Posterior vena cava (tissue), 2 donors: ENCODE measurements at places on chromosomes 16 and 17. TPM values are rescaled to one million over a fixed set of nuclear protein-coding genes. Genes with fewer than 3 reads are reported as not detected.

- no peak for DNase-seq
Observed at GRCh38 chr16:51607201-51607651, 456.2 kb upstream of the SALL1 start.

The CD300LF gene
- 0.48 TPM for total RNA-seq

- DNase-seq, result peak; percentile 91
Observed at GRCh38 chr16:48164907-48165715, 9.3 kb upstream of the ABCC12 start.

The MPV17L gene
- 7.0 TPM for total RNA-seq

- no peak for DNase-seq
Observed at GRCh38 chr16:12681653-12682052, 122.0 kb downstream of the CPPED1 start.

DNA sequence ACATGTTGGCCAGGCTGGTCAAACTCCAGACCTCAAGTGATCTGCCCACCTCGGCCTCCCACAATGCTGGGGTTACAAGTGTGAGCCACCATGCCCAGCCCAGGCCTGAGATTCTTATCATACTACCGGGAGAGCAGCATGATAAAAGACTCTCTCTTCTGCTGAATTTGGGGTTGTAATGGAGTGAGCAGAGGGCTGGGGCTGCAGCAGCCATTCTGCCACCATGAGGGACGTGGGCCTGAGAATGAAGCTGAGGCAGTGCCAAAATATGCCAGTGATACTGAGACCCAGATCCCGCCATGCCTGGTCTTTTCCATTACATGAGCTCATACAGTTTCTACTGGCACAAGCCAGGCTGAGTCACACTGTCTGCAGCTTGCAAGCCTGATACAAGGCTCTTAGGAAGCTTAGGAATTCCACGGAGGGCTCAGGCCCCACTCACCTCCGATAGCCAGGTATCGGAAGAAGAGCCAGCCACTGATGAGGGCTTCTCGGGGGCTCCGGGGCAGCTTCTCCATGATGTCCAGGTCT lies 19.6 kb upstream of the P2RX1 start:
- no peak for DNase-seq

GRCh38 chr17:77300016-77300686 lies 159.4 kb downstream of the SEC14L1 start:
- no peak for DNase-seq

DNA sequence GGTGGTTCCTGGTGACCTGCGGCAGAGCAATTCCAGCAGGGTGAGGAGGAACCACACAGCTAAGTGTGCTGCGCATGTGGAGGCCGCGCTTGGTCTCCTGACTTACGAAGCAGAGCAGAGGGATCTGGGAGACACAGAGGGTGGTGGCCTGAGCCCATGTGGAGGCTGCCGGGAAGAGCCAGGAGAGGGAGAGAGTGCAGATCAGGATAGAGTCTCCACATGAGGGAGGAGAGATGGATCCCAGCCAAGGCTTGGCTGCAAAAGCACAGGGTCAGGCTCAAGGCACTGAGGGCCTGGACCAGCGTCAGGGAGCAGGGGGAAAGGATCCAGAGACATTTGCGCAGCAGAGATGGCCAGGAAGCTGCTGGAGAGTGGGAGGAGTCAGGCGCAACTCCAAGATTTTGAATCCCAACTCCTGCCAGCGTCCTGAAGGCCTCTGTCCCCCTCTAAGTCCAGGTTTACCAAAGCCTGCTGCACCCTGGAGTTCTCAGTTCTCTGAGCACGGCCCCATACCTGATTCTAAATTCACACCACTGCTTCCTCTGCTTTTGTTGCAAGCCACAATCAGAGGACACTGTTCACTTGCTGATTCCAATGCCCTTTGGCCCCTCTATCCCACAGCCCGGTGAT lies 11.3 kb upstream of the MLLT6 start:
- peak; percentile 96 for DNase-seq

- DNase-seq, result no peak
Observed at GRCh38 chr16:85204242-85205010, 92.2 kb upstream of the CIBAR2 start.

- DNase-seq, result no peak
Observed at GRCh38 chr16:28108590-28109247, 45.2 kb upstream of the GSG1L start.

- no peak for DNase-seq
Observed at GRCh38 chr17:44688675-44689476, 700 bp downstream of the CCDC43 start.

The SSTR5 gene
- total RNA-seq, result not detected

- DNase-seq, result no peak
Observed at GRCh38 chr16:84547546-84548061, 43.1 kb upstream of the MEAK7 start.

- DNase-seq, result no peak
Observed at GRCh38 chr16:24524855-24525677, 14.3 kb upstream of the RBBP6 start.

The ABI3 gene
- total RNA-seq, result 10.6 TPM

GRCh38 chr16:15452246-15452855 lies 18.0 kb downstream of the BMERB1 start:
- no peak for DNase-seq

GRCh38 chr17:35890774-35891155 lies 10.6 kb upstream of the CCL5 start:
- no peak for DNase-seq

The NAGPA gene
- total RNA-seq, result 6.3 TPM

DNA sequence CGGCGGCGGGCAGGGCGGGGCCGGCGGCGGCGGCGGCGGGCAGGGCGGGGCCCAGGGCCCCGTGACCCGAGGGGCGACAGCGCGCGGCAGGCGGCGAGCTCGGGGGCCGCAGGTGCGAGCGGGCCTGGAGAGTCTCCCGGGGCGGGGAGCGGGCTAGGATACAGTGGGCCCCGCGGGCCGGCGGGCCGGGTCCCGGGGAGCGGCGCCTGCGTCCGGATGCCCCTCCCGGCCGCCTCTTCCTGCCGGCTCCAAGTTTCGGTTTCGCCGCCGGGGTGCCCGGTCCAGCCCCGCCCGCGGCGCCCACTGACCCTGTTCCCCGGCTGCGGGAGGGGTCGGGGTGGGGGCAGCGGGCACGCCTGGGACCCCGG lies at the start of gene RNF213:
RNF213 (plus strand) TSS at position 62 of the 368 bp plus-strand sequence. CDS start 2,830 bp downstream, outside the sequence.
- DNase-seq, result peak; percentile 88

- DNase-seq, result no peak
Observed at GRCh38 chr16:19437280-19437679, 19.6 kb downstream of the TMC5 start.

DNA sequence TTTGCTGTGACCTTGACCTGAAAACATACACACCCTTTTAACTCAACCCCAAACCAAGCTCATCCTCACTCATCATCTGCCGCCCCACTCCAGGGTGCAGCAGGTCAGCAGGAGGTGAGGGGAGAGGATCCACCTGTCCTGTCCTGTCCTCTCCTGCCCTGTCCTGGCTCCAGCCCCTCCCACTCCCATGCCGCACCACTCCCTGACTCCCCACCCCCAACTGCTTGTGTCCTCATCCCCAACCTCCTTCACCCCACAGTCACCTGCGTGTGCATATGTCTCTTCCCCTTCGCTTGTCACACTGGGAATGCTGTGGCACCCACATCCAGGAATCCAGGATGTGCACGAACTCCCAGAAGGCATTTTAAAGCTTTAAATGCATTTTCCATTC lies 15.6 kb downstream of the NGFR start:
- DNase-seq, result no peak

DNA sequence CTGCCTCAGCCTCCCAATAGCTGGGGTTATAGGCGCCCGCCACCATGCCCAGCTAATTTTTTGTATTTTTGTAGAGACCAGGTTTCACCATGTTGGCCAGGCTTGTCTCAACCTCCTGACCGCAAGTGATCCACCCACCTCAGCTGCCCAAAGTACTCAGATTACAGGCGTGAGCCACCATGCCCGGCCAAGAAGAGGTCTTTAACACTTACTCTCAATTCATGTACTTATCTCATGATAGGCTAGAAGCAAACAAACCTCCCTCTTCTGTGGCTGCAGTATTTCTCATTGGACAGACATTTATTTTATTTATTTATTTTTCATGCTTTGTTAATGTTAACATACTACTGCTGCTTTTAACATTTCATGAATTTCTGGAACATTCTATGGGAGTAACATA lies 7.0 kb upstream of the NT5C start:
- DNase-seq, result no peak

The TAT gene
- total RNA-seq, result not detected

The ZNF174 gene
- total RNA-seq, result 8.2 TPM

The GLTPD2 gene
- total RNA-seq, result not detected

GRCh38 chr17:49409066-49409465 lies 5.6 kb downstream of the PHB1 start:
- peak; percentile 51 for DNase-seq

DNA sequence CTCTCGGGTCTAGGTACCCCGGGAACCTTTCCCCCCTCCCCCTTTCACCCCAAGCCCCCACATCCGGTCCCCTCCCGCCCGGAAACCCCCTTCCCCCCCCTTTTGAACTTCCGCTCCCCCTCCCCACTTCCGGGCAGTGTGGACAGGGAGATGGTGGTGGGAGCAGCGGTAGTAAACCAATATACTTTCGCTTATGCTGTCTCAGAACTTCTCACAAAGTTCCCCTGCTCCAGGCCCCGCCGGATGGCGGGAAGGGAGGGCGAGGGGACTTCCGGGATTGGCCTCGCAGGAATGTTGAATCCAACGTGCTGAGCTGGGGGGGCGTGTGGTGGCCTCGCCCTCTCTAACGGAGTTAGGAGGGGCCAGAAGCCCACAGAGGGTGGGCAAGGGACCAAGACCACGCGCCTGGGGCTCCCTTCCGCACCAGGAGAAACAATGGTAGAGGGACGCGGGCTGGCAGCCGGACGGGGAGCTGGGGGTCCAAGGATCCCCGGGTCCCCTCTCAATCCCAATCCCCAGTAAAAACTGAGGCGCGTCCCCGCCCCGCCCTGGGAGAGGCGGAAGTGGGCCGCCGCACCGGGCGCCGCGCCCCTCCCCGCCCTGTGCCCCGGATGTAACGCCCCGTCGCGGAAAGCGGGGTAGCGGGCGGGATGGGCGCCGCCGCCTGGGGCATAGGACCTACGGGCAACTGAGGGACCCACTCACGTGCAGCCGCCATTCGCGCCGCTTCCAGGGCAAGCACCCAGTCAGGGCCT lies 742 bp downstream of the PFN1 start:
- peak; percentile 90 for DNase-seq

DNA sequence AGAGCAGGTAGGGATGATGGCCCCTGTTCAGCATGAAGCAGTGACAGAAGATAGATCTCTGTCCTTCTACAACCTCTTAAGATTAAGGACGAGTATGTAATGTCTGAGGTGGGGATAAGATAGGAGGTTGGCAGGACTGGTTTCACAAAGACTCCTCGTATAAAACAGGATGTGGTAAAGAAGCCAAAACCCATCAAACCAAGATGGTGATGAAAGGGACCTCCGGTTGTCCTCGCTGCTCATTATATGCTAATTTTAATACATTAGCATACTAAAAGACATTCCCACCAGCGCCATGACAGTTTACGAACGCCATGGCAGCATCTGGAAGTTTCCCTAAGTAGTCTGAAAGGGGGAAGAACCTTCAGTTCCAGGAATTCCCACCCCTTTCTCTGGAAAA lies 27.3 kb downstream of the MIS12 start:
- DNase-seq, result no peak

DNA sequence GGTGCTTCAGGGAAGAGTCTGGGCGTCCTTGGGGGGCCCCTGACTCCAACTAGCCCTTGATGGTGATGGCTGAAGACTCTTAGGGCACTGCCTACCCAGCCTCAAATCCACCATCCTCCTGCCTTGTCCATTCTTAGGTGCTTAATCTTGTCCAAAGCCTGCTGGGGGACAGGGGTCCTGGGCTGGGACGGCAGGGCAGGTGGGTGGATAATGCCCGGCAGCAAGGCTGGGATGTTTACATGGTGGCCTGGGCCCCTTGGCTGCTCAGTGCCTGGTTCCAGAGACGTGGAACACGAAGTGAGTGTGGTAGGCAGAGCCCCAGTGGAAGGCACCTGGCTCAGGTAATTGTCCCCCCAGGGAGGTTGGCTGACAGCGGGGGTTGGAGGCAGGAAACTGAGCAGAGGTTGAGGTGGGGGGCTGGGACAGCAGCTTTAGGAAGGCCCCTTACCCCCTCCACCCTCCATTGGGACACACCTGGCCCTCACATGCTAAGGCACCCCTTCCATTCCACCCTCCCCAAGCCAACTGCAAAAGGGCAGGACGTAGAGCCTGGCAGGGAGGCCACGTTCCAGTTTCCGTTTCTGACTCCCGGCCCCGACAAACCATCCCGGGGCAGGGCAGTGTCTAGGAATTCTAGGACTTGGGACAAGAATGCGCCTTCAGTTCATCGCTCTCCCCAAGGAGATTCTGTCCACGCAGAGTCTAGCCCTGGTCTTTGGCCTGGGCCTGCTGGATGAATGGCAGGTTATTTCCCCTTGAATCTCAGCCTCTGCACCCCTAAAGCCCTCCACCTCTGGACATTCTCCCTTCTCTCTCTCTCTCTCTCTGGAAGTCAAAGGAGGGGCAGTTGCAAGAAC lies 1.9 kb downstream of the FOXJ1 start:
- no peak for DNase-seq

The DOC2A gene
- total RNA-seq, result 0.33 TPM

GRCh38 chr16:75081179-75081859 lies 35.3 kb downstream of the LDHD start:
- DNase-seq, result peak; percentile 31

The BAIAP3 gene
- total RNA-seq, result 0.56 TPM

- no peak for DNase-seq
Observed at GRCh38 chr17:63249256-63250004, 196.7 kb downstream of the CYB561 start.

The PRR35 gene
- total RNA-seq, result not detected

The WFDC1 gene
- 93.6 TPM for total RNA-seq

DNA sequence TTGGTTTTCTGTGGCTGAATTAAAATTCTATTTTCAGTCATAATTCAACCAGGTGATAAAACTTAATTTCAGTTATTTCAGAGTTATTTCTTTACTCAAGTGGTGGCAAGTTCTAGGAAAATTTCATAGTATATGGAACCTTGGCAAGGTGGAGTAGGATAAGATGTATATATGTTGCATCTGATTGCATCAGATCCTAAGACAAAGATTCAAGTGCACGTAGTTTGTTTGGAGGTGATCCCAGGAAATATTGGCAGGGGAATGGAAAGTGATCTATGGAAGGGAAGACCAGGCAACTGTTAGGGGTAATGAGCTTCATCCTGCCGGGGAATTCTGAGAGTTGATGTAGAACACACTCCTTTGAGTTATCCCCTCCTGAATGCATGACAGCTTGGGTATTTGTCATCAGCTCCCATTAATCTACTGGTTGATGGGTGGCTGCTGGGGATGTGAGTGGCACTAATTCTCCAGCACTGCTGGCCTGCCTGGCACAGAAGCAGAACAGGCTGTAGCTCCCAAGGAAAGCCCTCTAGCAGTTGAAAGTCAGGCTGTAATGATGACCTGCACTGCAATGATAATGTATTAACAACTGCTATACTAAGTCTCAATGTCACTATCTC lies 52.2 kb upstream of the TOM1L1 start:
- DNase-seq, result no peak

DNA sequence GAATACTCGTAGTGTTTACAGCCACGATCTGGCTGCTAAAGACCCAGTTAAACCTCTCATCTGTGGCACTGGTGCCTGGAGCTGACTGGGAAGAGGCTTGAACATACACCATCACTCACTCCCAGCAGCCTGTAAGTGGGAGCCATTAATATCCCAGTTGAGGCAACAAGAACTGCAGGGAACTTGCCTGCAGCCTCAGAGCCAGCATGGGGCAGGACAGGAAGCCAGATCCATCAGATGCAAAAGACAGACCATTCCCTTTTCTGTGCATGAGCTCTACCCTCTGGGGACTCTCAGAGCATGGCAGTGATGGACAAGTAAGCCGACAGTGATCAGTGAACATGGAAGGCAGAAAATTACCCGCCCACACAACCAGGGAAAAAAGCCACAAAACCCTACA lies 91.8 kb downstream of the TMEM132E start:
- peak; percentile 29 for DNase-seq

GRCh38 chr17:76641501-76641900 lies 2.1 kb downstream of the ST6GALNAC1 start:
- DNase-seq, result no peak
